DMS153 (cell line): ENCODE measurements at places on chromosomes 2 and 18.

DNA sequence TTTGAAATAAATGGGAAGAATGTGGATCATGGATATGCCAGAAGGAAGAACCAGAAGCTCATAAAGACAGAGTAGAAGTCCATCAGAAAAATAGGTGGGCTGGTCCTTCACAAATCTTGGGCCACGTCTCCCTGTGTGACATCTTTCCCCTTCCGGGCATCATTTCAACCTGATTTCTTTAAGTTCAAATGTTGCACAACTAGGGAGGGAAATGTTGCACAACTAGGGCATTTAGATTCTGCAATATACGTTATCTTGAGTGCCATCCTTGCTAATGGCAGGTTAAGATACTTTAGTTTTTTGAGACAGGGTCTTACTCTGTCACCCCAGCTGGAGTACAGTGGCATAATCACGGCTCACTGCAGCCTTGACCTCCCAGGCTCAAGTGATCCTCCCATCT lies 129.6 kb downstream of the CERS6 start:
- no peak for DNase-seq

GRCh38 chr18:48838166-48838775 lies 112.5 kb downstream of the SMAD7 start:
- no peak for DNase-seq

GRCh38 chr2:20225294-20226151 lies 593 bp upstream of the SDC1 start:
- DNase-seq, result peak; percentile 65

- no peak for DNase-seq
Observed at GRCh38 chr2:66830881-66831280, 396.0 kb downstream of the MEIS1 start.

DNA sequence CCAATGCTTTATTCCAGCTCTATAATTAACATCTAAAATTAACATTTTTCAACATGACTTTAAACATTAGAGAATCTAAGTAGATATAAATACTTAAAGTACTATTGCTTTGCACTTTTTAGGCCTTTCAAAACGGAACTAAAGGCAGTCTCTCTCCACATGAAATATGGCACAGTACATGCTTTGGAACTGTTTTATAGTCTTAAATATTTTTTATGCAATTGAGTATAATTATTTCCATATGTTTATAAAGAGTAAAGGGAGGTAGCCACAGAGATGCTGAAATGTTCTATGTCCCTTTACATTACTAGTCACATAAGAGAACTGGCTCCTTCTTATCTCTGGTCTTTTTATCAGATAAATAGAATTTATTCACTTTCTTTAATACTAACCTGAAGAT lies 674.0 kb downstream of the PLCL1 start:
- DNase-seq, result no peak

DNA sequence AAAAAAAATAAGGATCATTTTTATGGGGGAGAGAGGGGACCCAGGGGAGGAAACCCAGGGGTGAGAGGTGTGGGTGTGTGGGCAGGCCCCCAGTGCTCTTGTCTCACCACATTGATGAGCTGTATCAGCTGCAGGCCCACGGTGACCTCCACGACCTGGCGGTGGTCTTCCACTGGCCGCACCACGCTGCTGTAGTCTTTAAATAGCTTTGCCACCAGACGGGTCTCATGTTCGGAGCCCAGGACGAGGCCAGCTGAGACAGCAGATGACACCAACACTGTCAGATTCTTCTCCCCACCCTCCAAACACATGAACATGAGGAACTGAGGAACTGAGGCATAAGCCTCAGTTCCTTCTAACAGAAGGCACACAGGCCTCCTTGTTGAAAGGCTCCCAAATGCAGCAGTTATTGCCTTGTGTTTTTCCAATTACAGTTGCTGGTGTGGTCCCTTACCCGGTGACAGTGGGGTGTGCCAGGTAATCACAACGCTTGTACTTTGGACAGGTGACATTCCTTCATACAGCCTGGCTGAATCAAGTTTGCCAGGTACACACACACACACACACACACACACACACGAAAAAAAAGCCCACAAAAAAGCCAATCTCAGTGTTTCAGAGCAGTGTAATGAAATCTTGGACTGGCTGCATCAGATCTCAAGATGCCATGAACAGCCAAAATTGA lies 4.7 kb downstream of the CHRNA1 start:
- DNase-seq, result no peak

- no peak for DNase-seq
Observed at GRCh38 chr2:137115081-137115794, 349.9 kb downstream of the THSD7B start.

GRCh38 chr2:11012131-11012693 lies 100.5 kb downstream of the KCNF1 start:
- DNase-seq, result no peak

DNA sequence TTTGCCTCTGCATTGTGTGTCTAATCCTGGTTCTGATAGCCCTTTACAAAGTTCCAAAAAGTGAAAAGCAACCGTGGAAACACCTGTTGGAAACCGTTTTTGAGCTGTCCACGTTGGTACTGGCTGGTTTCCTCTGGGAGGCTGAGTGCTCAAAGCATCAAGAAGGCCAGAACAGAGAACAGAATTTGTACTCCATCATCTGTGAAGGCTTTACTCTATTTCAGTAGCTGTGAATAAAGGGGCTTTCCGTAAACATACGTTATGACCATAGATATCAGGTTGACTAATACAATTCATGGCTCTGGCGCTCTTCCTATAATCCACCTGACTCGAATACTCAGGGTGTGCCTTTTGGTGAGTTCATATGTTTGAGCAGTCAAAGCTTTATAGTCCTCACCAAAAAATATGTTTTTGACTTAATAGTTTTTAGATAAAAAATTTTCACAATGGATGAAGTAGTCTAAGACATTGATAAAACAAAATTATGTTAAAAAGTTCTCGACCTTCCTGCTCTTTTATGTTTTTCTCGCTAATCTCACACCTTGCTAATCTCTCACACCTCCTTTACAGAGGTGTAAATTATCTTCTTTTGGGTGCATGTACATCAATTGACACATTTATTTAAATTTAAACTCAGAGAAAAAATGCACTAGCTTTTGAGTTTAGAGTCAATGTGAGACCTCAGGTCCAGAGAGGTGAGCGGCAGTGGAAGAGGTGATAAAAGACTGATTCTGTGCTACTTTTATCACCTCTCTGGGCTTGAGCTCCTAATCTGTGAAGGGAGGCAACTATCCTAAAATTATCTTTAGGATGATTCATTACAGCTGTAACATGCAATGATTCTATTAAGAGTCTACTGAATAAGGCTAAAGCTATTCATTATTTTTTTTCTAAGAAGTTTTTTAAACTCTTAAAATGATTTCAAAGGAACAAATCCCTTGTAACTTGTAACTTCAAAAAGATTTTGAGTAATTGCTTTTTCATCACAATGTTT lies 65.3 kb downstream of the CXCR4 start:
- no peak for DNase-seq

- DNase-seq, result no peak
Observed at GRCh38 chr2:216915557-216916150, 55.8 kb upstream of the TNP1 start.

DNA sequence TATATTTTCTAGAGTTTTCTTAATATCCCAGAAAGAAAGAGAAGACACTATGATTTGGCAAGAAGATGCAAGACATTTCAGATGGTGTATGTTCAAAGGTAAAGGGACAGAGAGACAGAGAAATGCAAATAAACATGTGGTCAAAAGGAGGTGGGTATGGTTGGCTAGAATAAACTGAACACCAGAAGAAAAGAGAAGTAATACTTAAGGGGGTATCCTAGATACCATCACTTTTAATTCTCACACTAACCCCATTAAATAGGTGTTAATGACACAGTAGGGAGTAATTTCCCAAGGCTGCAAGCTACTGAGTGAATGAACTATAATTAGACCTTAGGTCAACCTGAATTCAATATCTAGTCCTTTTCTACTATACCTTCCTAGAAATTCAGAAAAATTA lies 111.2 kb upstream of the CD226 start:
- DNase-seq, result no peak

GRCh38 chr2:238137885-238138284 lies 583 bp upstream of the KLHL30 start:
- no peak for DNase-seq

DNA sequence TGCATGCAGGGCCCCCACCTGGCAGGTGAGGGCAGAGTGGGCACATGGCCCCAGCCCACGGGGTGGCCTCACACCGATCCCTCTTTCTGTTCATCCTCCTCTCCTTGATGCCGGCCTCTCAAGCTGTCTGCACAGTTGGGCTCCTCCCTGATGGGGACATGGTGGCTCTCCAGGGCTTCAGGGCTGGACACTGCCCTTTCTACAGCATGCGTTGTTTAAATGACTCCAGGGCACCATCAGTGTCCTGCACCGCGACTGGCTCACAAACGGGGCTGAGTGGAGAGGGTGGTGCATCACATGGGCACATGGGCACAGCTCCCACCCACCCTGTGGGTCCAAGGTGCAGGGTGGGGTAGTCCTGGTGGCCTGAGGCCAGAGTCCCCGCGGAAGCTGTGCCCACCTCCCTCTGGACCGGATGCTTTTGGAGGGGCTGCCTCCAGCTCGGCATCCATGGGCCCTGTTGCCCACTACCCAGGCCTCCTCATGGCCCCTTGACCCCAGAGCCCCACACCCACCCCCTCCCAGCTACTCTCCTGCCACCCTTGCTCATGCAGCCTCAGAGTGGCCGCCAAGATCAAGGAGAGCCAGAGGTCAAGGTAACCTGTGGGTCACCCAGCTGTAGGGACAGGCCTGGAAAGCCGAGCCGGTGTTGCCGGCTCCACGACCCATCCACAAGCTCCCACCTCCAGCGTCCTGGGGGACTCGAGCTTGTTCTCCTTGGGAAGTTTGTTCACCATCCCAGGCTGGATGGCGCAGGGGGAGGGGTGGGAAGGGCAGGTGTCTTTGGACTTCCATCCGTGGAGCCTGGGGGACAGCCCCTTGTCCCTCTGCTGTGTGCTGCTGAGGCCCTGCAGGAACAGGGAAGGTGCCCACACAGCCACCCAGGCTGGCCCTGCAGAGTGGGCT lies 12.3 kb upstream of the SNED1 start:
- no peak for DNase-seq

- DNase-seq, result no peak
Observed at GRCh38 chr2:46302005-46302695, 4.9 kb downstream of the EPAS1 start.

DNA sequence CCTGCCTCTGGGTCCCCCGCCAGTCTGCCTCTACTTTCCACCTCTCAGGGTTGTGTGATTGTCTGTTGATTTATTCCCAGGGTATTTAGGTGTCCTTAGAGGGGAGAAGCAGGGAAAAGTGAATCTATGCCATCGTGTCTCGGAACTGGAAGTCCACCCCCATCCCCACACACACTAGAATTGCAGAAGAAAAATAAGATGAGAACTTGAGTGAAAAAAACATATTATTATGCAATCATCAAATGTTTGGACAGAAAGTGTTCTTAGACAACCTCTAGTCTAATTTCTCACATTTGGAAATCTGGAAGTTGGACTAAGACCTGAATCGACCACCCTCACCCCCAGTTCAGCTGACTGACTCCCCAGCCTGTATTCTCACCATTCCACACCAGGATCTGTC lies 14.1 kb upstream of the CASP8 start:
- DNase-seq, result no peak

DNA sequence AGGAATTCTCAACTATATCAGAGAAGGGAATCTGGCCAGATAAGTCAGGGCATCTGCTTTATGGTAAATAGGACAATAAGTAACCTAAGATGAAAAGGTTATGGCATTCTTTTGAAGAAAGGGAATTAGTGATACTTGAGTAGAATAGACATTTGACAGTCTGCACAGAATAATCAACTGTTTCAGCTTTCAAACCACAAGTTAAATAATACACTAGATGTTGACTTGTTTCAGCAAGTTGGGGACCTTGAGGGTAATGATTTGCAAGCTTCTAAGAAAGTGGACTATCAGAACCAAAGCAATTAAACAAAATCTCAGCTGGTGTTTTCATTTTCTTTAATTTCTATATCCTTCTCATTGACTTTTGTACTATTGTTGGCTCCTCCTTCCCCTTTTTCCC lies 54.5 kb downstream of the SLC39A10 start:
- DNase-seq, result no peak

DNA sequence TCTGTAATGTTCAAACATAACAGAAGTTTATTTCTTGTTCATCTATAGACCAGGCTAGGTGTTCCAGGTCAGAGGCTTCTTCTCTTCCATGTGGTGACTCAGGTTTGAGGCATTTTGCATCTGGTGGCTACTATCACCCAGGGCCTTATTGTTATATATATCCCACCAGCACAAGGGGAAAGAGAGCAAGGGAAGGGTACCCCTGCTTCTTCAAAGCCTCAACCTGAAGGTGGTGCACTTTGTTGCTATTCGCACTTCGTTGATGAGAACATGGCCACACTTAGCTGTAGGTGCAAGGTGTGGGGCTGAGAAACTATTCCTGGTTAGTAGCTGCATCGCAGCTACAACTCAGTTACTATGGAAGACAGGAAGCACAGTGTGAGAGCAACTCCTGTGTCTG lies 27.4 kb upstream of the SLC3A1 start:
- DNase-seq, result no peak

GRCh38 chr2:190858817-190859216 lies 21.8 kb upstream of the GLS start:
- DNase-seq, result no peak

- no peak for DNase-seq
Observed at GRCh38 chr2:164766216-164766953, 75.2 kb downstream of the COBLL1 start.

GRCh38 chr2:27754138-27754588 lies 17.4 kb upstream of the MRPL33 start:
- DNase-seq, result peak; percentile 44

DNA sequence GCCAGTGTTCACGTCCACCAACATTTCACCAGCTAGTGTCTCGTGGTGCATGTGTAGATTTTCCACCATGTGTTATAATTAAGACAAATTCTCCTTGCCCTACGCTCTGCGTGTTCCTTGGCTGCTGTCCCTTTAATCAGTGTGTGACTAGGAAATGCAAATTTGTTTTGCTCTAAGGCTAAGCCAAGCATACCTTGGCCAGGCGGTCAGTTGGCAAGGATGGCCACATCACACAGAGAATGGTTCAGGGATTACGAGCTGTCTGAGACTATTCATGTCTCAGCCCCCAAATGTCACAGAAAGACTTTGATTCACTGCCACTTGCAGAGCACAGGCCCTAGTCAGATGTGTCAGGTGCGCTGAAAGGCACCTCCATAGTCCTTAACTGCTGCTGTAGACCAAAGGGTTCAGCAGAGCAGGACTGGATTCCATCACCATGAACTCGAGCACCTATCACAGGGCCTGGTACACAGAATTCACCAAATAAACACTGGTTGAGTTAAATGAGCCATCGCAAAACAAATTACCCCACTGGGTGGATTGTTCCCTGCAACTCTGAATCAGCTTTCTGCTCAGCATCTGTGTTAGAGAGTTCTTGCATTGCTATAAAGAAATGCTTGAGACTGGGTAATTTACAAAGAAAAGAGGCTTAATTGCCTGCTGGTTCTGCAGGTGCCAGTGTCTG lies 128.4 kb downstream of the CABLES1 start:
- DNase-seq, result no peak

DNA sequence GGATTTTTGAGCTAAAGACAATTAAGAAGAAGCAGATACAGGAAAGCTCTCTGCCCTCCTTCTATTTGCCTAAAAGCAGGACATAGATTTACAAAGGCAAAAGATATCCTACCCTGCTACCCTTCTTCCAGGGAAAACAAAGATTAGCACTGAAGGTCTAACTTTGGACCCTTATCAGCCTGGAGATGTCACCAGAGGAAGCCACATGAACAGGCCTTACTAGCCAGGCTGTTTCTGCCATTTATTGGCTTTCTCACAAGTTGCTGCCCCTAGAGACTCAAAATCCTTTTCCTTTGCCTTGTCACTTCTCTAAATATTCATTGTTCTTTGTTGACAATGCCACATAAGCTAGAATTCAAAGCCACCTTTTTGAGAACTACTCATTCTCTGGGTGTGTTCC lies 147.3 kb downstream of the B3GNT2 start:
- no peak for DNase-seq

GRCh38 chr18:35345460-35345921 lies 1.3 kb upstream of the ZNF24 start:
- DNase-seq, result peak; percentile 73
